ENCODE measurements at places on chromosomes 13 and 19.

DNA sequence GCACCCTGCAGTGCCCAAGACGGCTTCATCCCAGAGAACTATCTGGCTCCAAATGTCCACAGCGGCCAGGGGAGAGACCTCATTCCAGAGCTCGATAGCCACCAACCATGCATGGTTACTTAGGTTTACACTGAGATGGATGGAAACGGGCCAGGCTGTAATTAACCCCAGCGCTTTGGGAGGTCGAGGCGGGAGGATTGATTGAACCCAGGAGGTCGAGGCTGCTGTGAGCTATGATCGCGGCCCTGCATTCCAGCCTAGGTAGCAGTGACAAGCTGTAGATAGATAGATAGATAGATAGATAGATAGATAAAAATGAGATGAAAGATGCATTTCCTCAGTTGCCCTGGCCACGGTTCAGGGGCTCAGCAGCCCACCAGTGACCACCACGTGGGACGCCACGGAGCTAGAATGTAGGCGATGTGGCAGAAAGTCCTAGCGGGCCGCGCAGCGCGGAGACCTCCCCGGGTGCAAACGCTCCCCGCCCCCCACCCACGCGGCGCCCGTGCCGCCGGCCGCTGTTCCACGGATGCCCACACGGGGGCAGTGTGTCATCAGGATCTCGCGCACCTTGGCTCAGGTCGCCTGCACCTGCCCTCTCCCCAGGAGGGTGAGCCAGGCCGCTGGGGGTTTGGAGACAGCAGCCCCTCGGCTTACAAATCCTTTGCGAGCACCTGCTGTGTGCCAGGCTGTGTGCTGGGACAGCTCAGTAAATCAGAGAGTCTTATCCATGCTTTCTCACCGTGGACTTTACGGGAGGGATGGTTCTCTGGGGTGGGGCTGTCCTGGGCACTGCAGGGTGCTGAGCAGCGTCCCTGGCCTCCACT, 13.5 kb upstream of the TLE5 start:
- no peaks in the 10 kb centered on the region for H3K4me1 ChIP-seq
- peak; percentile 63 for DNase-seq

DNA sequence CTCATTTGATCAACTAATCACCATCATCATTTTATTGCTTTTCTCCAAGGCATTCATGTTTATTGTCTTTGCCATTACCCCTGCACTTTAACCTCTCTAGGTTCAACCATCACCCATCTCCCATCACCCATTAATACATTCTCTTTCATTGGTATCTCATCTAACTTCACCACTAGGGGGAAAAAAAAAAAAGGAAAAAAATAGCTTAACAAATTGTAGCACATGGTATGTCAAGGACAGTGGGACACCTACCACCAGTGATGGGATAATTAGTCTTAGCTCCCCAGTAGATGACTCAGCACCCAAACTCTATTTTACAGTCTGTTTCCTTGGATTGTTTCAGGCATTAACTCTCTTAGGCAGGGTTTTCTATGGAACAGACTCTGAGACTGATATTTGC, 1770.2 kb upstream of the MIR17HG start:
- no peak for DNase-seq
- H3K4me1 ChIP-seq, result no peaks in the 10 kb centered on the region
- H3K36me3 ChIP-seq, result peaks cover 3% of the 10 kb centered on the region
- no peaks in the 10 kb centered on the region for H3K27me3 ChIP-seq
- H3K27ac ChIP-seq, result peak overlapping the region; percentile 8

DNA sequence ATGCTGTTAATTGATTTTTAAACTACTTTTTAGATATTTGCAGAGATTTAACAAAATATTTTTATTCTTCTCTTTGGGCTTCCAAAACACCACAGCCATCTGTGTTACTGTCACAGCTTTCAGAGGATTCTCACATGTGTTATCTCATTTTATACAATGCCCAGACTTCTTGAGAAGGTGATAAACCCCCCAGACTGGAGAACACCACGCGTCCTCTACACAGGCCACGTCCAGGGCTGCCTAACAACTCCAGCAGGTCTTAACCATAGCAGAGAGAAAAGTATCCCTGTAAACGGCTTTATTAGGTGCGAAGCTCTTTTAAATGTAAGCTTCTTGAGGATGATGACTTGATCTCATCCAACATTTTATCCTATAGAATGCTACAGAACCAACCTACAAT, 2.0 kb downstream of the GPR183 start:
- peaks cover 26% of the 10 kb centered on the region for H3K4me1 ChIP-seq
- peaks cover 5% of the 10 kb centered on the region for H3K36me3 ChIP-seq
- H3K27me3 ChIP-seq, result no peaks in the 10 kb centered on the region
- no peak for DNase-seq
- H3K4me3 ChIP-seq, result no peak overlapping the region

- H3K27ac ChIP-seq, result no peak overlapping the region
- H3K27me3 ChIP-seq, result no peaks in the 10 kb centered on the region
- no peak overlapping the region for H3K4me3 ChIP-seq
- no peaks in the 10 kb centered on the region for H3K4me1 ChIP-seq
- no peak for DNase-seq
- no peaks in the 10 kb centered on the region for H3K36me3 ChIP-seq
Observed at GRCh38 chr13:96346921-96347320, 257.0 kb downstream of the HS6ST3 start.

- peaks cover 6% of the 10 kb centered on the region for H3K36me3 ChIP-seq
- H3K27ac ChIP-seq, result no peak overlapping the region
- DNase-seq, result no peak
- no peaks in the 10 kb centered on the region for H3K27me3 ChIP-seq
- no peak overlapping the region for H3K4me3 ChIP-seq
- peaks cover 58% of the 10 kb centered on the region for H3K4me1 ChIP-seq
Observed at GRCh38 chr13:46687810-46688209, 109.2 kb downstream of the ESD start.

DNA sequence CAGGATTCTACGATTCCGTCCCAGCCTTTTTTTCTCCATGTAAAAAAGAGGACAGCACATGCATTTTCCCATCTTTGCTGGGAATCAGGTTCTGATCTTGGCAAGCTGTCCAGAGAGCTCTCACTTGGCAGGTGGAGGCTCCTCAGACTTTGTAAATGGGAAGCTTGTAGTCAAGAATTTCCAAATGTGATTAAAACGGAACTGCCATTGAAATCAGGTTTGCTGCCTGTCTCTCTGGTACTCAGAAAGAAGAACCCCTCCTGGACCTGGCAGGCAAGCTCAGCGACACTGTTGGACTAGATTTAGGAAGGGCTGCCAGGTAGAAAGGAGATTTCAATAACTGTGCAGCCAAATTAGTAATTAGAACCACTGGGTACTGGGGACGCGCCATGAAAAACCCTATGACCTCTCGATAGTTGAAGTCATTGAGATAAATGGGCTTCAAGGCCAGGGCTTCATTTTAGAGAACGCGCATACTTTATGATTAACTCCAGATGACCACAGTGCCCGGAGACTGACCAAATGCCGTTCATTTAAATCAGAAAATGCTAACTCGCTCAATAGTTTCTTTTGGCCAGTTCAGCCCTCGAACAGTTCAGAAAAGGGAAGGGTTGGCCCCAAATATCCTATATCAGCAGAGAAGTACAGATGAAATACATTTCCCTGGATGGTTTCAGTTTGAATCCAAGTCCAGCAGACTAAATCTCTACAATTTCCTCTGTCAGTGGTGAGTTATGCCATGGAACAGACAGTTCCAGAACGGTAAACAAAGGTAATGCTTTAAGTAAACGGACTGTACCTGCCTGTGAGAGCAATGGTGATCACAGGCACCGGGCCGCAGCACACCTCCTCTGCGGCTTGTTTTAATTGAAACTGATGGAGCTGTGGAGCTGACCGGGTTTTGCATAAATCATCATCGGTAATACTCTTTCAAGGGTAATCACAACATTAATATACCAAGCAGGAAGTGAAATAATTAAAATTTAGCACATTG, 517.4 kb downstream of the RFC3 start:
- no peaks in the 10 kb centered on the region for H3K4me1 ChIP-seq
- no peak overlapping the region for H3K27ac ChIP-seq
- no peaks in the 10 kb centered on the region for H3K27me3 ChIP-seq

GRCh38 chr13:90979059-90979458, 368.4 kb upstream of the MIR17HG start:
- H3K4me3 ChIP-seq, result no peak overlapping the region
- no peaks in the 10 kb centered on the region for H3K4me1 ChIP-seq
- no peaks in the 10 kb centered on the region for H3K36me3 ChIP-seq
- no peak overlapping the region for H3K27ac ChIP-seq

- no peaks in the 10 kb centered on the region for H3K36me3 ChIP-seq
- no peaks in the 10 kb centered on the region for H3K27me3 ChIP-seq
- H3K4me3 ChIP-seq, result no peak overlapping the region
- H3K4me1 ChIP-seq, result peaks cover 6% of the 10 kb centered on the region
Observed at GRCh38 chr13:40996426-40997092, 22.6 kb downstream of the ELF1 start.

DNA sequence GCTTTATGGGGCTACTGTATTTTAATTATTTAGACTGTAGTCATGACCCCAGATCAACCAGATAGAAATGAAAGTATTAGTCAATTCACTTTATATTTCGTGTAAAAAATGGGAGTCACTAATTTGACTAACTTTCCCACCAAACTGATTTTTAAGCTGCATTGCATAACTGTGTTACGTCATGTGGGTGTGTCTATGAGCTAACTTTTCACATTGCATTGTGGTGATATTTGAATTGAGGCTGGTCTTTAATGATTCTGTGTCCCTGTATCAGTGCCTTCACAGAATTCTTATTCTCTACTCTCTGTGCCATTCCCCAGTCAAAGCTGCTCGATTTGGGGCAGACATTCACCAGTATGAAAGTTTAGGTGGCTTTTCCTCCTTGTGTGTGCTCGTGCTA, 172.7 kb upstream of the MAB21L1 start:
- no peaks in the 10 kb centered on the region for H3K27me3 ChIP-seq
- no peak overlapping the region for H3K4me3 ChIP-seq
- peaks cover 6% of the 10 kb centered on the region for H3K4me1 ChIP-seq
- DNase-seq, result no peak
- no peaks in the 10 kb centered on the region for H3K36me3 ChIP-seq

- H3K27ac ChIP-seq, result no peak overlapping the region
- no peak overlapping the region for H3K4me3 ChIP-seq
- H3K4me1 ChIP-seq, result peaks cover 11% of the 10 kb centered on the region
Observed at GRCh38 chr13:95182570-95183265, 118.5 kb downstream of the ABCC4 start.

DNA sequence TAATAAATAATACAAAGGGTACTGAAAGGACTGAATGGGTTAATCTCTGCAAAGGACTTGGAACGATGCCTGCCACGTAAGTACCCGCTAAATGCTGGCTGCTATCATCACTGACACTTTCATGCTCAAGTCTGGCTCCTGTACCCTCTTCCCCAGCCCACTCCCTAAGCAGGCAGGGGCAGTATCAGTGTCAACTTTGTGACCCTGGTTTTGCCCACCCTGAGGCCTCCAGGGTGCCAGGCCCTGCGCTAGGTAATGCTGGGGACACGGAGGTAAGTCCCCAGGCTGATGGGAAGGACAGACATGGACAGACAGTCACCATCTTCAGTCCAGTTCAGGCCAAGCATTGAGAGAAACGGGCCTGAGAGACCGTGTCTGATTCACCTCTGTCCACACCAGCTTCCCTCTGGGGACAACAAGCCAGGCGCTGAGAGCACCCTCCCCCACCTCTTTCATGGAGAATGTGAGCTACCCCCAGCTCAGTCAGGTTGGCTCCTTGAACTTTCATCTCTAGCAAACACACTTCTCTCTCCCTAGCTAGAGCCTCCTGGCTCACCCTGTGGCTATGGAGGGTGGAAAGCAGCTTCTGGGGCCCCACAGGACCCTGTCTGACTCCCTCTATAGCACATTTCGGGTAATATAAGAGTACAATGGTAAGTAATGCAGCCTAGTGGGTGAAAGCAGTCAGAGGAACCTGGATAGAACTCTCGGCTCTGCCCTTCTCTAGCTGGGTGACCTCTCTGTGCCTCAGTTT, 800 bp downstream of the ETFB start:
- peak overlapping the region; percentile 99 for H3K4me3 ChIP-seq
- H3K4me1 ChIP-seq, result peaks cover 50% of the 10 kb centered on the region
- H3K27me3 ChIP-seq, result no peaks in the 10 kb centered on the region
- DNase-seq, result no peak

Data from neural crest cell (in vitro differentiated cells).